ENCODE measurements at places on chromosomes 16 and 17.

GRCh38 chr17:17970699-17971430 lies 1.3 kb downstream of the TOM1L2 start:
- DNase-seq, result no peak

- no peak for DNase-seq
Measured at GRCh38 chr17:36632916-36633771, 31.8 kb downstream of the MRM1 start.

DNA sequence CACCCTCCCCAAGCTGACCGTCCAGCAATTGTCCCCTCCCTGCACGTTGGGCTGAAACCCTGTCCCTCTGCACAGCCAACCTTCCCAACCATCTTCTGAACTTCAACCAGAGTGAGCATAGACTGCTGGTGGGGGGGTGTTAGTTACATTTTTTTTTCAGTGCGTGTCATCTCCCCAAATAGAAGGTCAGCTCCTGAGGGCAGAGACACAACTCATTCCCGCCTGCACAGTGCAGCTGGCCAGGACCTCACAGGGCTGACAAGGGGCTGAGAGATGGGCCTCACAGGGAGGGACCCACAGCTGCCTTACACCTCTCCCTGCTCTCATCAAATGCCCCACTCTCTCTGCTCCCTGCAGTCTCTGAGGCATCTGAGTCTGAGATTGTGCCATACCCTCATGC lies 8.4 kb downstream of the SRL start:
- DNase-seq, result no peak

DNA sequence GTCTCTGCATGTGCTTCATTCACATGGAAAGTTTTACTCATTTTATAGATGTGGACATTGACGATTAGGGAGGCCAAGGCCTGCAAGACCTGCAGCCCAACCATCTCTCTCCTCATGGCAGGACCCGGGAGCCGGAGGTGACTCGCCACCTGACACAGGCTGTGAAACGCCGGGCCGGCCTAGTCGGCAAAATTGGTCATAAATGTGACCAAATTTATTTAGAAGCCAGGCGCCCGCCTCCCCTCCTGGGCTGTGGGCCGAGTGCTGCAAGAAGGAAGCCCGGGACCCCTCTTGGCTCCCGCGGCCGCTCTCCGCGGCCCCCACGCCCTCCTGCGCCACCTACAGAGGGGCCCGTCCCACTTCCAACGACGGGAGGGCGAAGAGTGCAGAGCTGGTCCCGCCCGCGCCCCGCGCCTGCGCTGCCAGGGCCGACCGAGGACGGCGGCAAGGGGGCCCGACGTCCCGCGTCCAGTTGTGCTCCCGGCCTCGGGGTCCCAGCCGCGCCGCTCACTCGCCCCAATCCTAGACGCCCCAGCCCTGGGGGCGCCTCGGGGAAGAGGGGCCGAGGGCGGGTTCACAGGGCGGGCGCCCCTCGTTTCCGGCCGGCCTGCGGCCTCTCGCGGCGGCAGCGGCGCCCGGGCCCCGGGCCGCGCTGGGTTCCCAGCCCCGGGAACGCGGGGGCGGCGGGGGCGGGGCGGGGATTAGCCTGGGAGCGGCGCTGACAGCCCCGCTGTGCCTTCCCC lies 47.5 kb downstream of the WNT3 start:
- DNase-seq, result peak; percentile 60

GRCh38 chr17:213286-214105 lies 32.0 kb upstream of the DOC2B start:
- DNase-seq, result no peak

DNA sequence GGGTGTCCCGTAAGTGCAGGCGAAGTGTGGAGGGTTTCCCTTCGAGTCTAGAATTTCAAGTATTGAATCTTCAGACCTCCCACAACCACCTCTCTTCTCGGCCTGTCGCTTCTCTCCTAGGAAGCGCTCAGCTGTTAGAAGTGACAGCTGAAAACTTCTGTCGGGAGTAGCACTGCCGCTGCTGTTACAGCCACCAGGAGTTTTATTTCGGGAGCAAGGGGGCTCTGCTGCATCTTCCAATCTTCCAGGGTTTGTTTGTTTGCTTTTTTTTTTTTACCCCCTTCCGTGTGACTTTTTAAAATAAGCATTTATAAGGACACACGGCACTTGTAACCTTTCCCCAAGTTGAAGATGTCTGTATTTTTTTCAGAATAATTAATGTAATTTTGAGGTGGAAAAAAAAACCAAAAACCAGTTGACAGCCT lies 767 bp downstream of the RPS6KB1 start:
- DNase-seq, result no peak

DNA sequence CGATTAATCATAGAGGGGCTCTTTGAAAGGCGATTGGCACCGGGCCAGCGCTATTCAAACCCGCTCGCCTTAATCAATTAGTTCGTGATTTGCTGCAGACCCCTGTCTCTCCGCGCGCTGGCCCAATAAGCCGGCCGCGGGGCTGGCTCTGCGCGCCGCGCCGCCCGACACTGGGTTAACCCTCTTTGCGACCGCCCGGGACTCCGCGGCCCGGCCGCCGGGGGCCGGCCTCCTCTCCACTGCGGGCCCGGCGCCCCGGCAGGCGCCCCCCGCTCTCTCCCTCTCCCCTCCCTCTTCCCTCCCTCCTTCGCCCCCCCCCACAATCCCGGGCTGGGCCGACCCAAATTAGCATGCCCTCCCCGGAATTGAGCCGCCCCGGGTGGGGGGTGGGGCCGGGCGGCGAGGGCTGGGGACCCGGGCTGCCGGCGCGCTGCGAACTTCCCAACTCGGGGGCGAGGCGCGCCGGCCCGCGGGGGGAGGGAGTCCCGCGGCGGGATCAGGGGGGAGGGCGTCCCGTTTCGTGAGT lies 428 bp upstream of the SALL1 start:
- no peak for DNase-seq

DNA sequence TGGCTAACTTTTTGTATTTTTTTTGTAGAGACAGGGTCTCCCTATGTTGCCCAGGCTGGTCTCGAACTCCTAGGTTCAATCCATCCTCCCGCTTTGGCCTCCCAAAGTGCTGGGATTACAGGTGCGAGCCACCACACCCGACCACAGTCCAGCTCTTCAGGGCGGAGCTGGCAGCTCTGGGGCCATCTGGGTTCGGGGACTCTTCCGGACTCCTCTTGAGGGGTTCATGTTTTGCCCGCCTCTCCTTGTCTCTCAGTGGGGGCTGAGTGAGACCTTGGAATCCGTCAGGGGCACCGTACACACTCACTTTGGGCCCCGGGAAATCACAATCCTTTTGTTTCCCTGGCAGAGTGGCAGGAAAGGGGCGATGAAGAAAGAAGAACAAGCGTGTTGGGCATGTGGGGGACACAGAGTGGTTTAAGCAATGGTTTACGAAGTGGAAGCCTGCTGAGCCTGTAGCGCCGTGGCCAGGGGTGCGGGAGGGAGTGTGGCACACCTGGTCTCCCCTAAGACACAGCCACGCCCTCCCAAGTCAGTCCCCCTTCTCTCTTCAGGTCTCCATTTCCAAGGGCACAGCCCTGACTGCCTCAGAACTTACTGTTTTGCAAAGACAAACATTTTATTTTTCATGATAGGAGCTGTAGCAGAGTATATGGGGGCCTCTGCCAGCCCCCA lies 26.1 kb downstream of the TNS4 start:
- DNase-seq, result no peak

All from stimulated activated CD8-positive, alpha-beta memory T cell treated with anti-CD3 and anti-CD28 coated beads, Interleukin-4, amount 100 ng/mL, for 48 hours (primary cell).